Esophagus squamous epithelium (tissue), 5 donors: ENCODE measurements at places on chromosomes 2 and 18. TPM values are rescaled to one million over a fixed set of nuclear protein-coding genes. Genes with fewer than 3 reads are reported as not detected.

DNA sequence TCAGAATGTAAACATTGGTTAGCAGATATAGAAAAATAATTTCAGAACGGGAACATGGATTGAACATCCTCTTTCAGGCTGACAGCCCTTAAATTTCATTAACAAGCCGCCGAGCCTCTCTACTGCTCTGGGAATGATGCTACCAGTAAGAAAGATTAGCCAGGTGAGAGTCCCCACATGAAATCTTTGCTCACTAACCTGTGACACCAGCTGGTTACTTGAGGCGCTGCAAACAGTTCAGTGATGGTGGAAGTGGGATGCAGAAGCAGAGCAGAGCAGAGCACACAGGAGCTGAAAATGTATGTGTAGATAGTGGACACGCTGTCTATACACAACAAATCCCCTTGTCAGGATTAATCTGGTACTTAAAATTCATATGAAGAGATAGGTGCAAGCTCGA is 721.1 kb downstream of the DPP10 start:
- no peak for DNase-seq
- no peaks in the 10 kb centered on the region for H3K27me3 ChIP-seq
- peaks cover 23% of the 10 kb centered on the region for H3K4me1 ChIP-seq
- no peaks in the 10 kb centered on the region for H3K36me3 ChIP-seq
- H3K27ac ChIP-seq: no peak overlapping the region

Gene SIX3
- not detected for total RNA-seq

Gene DSG1
- 28.3 TPM for total RNA-seq

Gene RGPD8
- total RNA-seq: 9.0 TPM

- no peak for DNase-seq
- no peak overlapping the region for H3K4me3 ChIP-seq
- H3K27me3 ChIP-seq: no peaks in the 10 kb centered on the region
- no peaks in the 10 kb centered on the region for H3K4me1 ChIP-seq
- no peaks in the 10 kb centered on the region for H3K36me3 ChIP-seq
Measured at GRCh38 chr18:8783994-8784530, 78.7 kb downstream of the MTCL1 start.

GRCh38 chr2:205776720-205777119 is 94.4 kb downstream of the NRP2 start:
- no peak for DNase-seq
- no peaks in the 10 kb centered on the region for H3K27me3 ChIP-seq
- H3K4me3 ChIP-seq: no peak overlapping the region
- H3K27ac ChIP-seq: no peak overlapping the region

Gene SGPP2
- 59.4 TPM for total RNA-seq

GRCh38 chr2:209600341-209601171 is 171.1 kb upstream of the UNC80 start:
- H3K27ac ChIP-seq: no peak overlapping the region
- H3K4me1 ChIP-seq: no peaks in the 10 kb centered on the region
- no peak for DNase-seq

DNA sequence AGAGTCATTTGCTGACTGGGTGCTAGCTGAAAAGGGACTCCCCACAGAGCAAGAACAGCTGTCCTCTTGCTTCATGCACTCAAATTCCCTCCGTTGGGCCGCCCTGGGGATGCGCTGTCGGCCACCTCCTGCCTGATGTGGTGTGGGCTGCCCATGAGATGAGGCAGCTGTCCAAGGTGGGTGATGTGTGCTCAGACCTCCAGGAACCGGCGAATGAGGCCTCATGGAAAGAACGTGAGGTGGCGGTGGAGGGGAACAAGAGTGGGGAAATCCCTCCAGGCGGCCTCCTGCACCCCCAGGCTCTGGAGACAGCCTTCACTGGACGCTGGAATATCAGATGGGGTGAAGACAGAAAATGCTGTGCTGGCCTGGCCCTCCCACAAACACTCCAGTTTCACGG is 79.8 kb downstream of the LONRF2 start:
- H3K36me3 ChIP-seq: no peaks in the 10 kb centered on the region
- H3K4me3 ChIP-seq: no peak overlapping the region
- H3K4me1 ChIP-seq: peaks cover 5% of the 10 kb centered on the region
- H3K27me3 ChIP-seq: no peaks in the 10 kb centered on the region
- no peak for DNase-seq

- H3K4me1 ChIP-seq: no peaks in the 10 kb centered on the region
- no peak for DNase-seq
- no peak overlapping the region for H3K4me3 ChIP-seq
- H3K27ac ChIP-seq: no peak overlapping the region
Measured at GRCh38 chr2:55968941-55969340, 45.4 kb upstream of the EFEMP1 start.
